ENCODE measurements at places on chromosomes 3 and 15. TPM values are rescaled to one million over a fixed set of nuclear protein-coding genes. Genes with fewer than 3 reads are reported as not detected.

The BCHE gene
- 0.83 TPM for total RNA-seq

The MED12L gene
- total RNA-seq: 0.39 TPM

The INAFM2 gene
- 5.0 TPM for total RNA-seq

The PARP15 gene
- not detected for total RNA-seq

The PP2D1 gene
- total RNA-seq: not detected

The GOLGA6L10 gene
- 0.69 TPM for total RNA-seq

The TIMMDC1 gene
- 86.3 TPM for total RNA-seq

The ANAPC13 gene
- 43.6 TPM for total RNA-seq
